GM23338 (cell line): ENCODE measurements at places on chromosomes 3 and 15. TPM values are rescaled to one million over a fixed set of nuclear protein-coding genes. Genes with fewer than 3 reads are reported as not detected.

The GPR160 gene
- 55.7 and 77.0 TPM in 2 replicates for total RNA-seq

The PAQR9 gene
- 2.0 and 2.3 TPM in 2 replicates for total RNA-seq

The KLHL40 gene
- not detected in 2 replicates for total RNA-seq

The SNTN gene
- total RNA-seq = not detected in 2 replicates

The AHSG gene
- total RNA-seq = 0.10 TPM in 1 of 2 replicates, not detected in the other

The TMCC1 gene
- 12.0 and 18.4 TPM in 2 replicates for total RNA-seq

The APEH gene
- 202 and 264 TPM in 2 replicates for total RNA-seq

The SLC25A38 gene
- total RNA-seq = 35.9 and 61.9 TPM in 2 replicates

The PRR20G gene
- not detected in 2 replicates for total RNA-seq

The SLC12A8 gene
- 10.1 and 15.9 TPM in 2 replicates for total RNA-seq

The CPOX gene
- 32.5 and 38.3 TPM in 2 replicates for total RNA-seq

The TPRG1 gene
- 0.35 and 1.7 TPM in 2 replicates for total RNA-seq
